ENCODE measurements at places on chromosomes 16 and 17.
A peak's percentile ranks its signal among the peaks of the same experiment; 100 is the strongest.

GRCh38 chr17:19263641-19264051, 26.5 kb downstream of the EPN2 start:
- no peak overlapping the region for H3K4me3 ChIP-seq
- peaks cover 5% of the 10 kb centered on the region for H3K27me3 ChIP-seq
- peaks cover 22% of the 10 kb centered on the region for H3K4me1 ChIP-seq
- H3K36me3 ChIP-seq: no peaks in the 10 kb centered on the region

GRCh38 chr17:79597996-79598895, 12.6 kb downstream of the RBFOX3 start:
- H3K4me3 ChIP-seq: no peak overlapping the region
- no peaks in the 10 kb centered on the region for H3K4me1 ChIP-seq
- no peaks in the 10 kb centered on the region for H3K36me3 ChIP-seq

DNA sequence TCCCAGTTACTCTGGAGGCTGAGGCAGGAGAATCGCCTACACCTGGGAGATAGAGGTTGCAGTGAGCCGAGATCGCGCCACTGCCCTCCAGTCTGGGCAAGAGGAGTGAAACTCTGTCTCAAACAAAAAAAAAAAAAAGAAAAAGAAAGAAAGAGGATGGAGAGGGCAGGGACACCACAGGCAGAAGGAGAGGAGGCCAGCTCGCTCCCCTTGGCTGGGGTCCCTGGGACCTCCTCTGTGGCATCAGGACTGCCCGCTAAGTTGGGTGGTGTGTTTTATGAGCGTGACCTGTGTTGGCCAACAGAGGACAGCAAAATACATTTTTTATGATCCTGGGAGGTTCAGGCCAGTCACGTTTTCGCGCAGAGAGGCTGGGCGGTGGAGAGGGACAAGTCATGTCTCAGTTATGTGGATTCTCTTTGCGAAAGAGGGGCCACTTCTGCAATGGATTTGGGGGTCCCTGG, 229.6 kb downstream of the MRTFB start:
- peak; percentile 59 for DNase-seq
- no peak overlapping the region for H3K27ac ChIP-seq
- peak overlapping the region; percentile 55 for H3K4me3 ChIP-seq
- H3K4me1 ChIP-seq: peaks cover 8% of the 10 kb centered on the region
- H3K27me3 ChIP-seq: peaks cover 10% of the 10 kb centered on the region

DNA sequence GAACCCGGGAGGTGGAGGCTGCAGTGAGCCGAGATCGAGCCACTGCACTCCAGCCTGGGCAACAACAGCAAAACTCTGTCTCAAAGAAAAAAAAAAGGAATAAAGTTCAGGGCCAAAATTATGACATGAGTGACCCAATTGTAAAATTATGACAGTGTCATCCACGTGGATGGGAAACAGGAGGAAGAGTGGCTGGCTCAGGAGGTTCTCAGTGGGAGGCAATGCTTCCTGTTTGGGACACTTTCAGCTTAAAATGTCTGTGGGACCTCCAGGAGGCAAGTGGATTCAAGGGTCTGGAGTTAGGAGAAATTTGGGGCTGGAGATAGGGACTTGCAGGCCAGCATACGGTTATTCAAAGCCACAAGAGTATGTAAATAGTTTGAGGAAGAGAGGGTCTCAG, 8.0 kb upstream of the STX4 start:
- no peak overlapping the region for H3K27ac ChIP-seq
- no peak for DNase-seq
- no peaks in the 10 kb centered on the region for H3K27me3 ChIP-seq

DNA sequence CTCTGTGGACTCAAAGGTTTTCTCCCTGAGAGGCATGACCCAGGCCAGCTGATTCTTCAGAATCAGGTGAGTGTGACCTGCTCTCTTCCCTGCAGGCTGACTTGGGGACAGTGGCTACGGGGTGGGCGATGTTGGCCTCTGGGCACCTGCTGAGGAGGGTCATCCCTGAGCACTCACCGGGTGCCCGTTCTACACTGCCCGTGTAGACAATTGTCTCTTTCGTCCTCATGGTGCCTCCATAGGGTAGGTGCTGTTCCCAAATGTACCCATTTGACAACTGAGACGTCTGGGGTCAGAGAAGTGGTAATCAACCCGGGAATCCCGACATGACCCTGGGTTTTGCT, 74.8 kb downstream of the GOSR1 start:
- no peaks in the 10 kb centered on the region for H3K27me3 ChIP-seq
- no peaks in the 10 kb centered on the region for H3K36me3 ChIP-seq
- no peak for DNase-seq
- no peak overlapping the region for H3K27ac ChIP-seq

DNA sequence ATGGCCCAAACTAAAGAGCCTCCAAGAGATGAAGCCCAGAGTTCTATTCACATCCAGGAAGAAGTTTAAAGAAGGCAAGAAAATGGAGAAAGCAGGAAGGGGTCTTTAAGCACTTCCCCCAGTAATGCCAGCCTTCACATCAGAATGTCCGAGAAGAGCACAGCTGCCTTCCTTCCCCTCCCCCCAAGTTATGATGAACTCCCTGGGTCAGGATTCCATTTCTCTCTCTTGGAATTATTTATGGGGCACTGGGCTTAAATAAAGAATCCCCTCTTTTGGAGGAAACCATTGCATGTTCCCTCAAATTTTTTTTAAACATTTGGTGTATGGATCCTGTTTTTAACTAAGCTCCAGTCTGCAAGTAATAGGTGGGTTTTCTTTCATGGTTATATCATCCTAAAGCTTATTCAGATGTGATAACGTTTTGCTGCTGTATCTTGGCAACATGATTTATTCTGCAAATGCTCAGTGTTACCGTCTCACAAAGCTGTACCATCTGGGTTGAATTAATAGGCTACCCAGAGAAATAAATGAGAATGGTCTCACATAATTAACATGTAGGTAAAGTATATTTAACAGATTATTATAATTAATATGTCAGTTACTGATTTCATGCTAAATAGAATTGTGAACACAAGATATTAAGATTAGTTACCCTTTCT, 160.9 kb upstream of the TOX3 start:
- no peak overlapping the region for H3K4me3 ChIP-seq
- H3K27ac ChIP-seq: no peak overlapping the region
- H3K27me3 ChIP-seq: no peaks in the 10 kb centered on the region
- no peaks in the 10 kb centered on the region for H3K36me3 ChIP-seq
- H3K4me1 ChIP-seq: no peaks in the 10 kb centered on the region

DNA sequence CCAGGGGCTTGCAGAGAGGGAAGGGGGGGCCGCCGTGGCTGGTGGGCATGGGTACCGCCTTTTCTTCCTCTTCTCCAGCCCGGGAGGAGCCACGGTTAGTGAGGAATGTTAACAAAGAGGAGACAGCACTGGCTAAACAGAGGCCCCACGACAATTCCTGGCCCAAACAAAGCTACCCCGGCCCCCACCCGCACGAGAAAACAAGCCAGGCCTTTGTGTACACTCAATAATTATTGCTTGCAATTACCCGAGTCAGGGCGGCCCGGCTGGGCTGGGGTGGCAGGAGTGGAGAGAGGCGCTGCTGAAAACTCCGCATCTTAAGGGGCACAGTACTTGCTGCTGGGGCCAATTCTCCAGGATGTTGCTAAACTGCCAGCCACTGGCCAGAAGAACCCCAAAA, 56.4 kb downstream of the IRX5 start:
- H3K4me3 ChIP-seq: no peak overlapping the region
- no peaks in the 10 kb centered on the region for H3K36me3 ChIP-seq

- H3K27me3 ChIP-seq: no peaks in the 10 kb centered on the region
- H3K4me3 ChIP-seq: no peak overlapping the region
- DNase-seq: peak; percentile 37
Measured at GRCh38 chr16:84730406-84731106, 30.8 kb downstream of the USP10 start.

- H3K27ac ChIP-seq: no peak overlapping the region
- peaks cover 33% of the 10 kb centered on the region for H3K27me3 ChIP-seq
- no peaks in the 10 kb centered on the region for H3K4me1 ChIP-seq
- no peak for DNase-seq
Measured at GRCh38 chr16:88937206-88937621, 39.8 kb downstream of the CBFA2T3 start.

- H3K36me3 ChIP-seq: no peaks in the 10 kb centered on the region
- no peaks in the 10 kb centered on the region for H3K27me3 ChIP-seq
- no peaks in the 10 kb centered on the region for H3K4me1 ChIP-seq
Measured at GRCh38 chr17:81419886-81420768, 24.9 kb downstream of the BAHCC1 start.

DNA sequence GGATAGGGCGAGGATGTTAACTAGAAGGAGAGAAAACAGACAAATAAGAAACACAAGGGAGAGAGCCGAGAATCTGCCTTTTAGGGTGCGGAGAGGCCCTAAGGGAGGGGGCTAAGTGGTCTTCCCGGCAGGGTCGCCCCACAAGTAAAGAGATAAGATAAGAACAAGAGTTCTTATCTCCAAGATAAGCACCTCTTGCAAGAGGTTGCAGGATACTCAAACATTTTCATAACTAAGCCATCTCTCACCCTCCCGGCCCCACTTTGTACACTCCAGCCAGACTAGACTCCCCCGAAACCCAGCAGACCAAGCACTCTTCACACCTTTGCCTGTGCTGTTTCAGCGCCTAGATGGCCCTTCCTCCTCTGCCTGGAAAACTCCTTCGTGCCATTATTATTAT, 14.3 kb downstream of the ZNF319 start:
- peaks cover 8% of the 10 kb centered on the region for H3K4me1 ChIP-seq
- peak overlapping the region; percentile 7 for H3K4me3 ChIP-seq
- H3K36me3 ChIP-seq: no peaks in the 10 kb centered on the region
- no peak overlapping the region for H3K27ac ChIP-seq

- H3K36me3 ChIP-seq: peaks cover 4% of the 10 kb centered on the region
- no peak overlapping the region for H3K4me3 ChIP-seq
- no peak overlapping the region for H3K27ac ChIP-seq
- H3K4me1 ChIP-seq: no peaks in the 10 kb centered on the region
- DNase-seq: no peak
Measured at GRCh38 chr17:8503368-8503767, 67.7 kb downstream of the NDEL1 start.

DNA sequence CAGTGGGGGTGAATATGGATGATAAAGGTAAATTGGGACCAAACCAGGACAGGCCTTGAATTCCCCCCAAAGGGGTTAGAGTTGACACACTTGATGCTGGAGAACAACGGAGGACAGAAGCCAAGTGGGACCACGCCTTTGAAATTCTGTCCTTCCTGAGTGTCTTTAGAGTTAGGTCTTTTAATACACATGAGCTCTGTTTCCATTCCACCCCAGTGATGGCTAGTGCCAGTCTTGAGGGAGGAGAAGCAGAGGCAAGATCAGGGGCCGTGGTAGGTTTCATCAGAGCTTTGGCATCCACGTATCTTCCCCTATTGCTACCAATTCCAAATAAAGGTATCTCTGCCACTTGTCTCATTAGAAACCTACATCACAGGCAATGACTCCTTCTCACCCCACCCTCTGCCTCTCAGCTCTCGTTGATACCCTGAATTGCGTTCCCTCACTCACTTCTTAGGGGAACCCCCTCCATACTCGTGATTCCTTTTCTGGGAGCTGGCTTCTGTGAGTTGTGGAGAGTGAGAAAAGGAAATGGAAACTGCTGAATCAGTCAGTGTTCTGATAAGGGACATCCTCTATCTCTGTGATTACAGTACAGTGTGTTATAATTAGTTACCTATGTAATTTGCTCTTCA, 2.4 kb upstream of the CCL3L1 start:
- H3K4me1 ChIP-seq: peaks cover 13% of the 10 kb centered on the region
- no peak overlapping the region for H3K4me3 ChIP-seq

- no peak overlapping the region for H3K27ac ChIP-seq
- H3K27me3 ChIP-seq: peaks cover 37% of the 10 kb centered on the region
- DNase-seq: peak; percentile 31
- no peak overlapping the region for H3K4me3 ChIP-seq
Measured at GRCh38 chr17:79607940-79608623, 2.8 kb downstream of the RBFOX3 start.

- H3K36me3 ChIP-seq: peaks cover 27% of the 10 kb centered on the region
- peak; percentile 72 for DNase-seq
- H3K27ac ChIP-seq: peak overlapping the region; percentile 95
- peak overlapping the region; percentile 95 for H3K4me3 ChIP-seq
Measured at GRCh38 chr16:30381291-30382041, 895 bp downstream of the SEPTIN1 start.

DNA sequence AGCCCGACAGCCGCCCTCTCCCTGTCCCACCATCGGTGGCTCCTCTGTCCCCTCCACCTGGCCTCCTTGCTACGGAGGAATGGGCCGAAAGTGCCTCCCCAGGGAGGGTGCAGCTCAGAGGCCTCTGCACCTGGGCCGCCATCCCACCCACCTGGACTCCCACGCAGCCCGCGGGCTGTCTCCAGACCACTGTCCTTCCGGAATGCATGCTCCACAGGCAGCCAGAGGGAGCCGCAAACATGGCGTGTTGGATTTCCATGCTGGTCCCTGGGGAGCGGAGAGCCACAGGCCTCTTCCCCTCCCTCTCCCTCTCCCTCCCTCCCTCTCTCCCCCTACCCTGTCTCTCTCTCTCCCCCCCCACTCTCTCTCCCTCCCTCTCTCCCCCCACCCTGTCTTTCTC, 3.0 kb downstream of the SSTR5 start:
- H3K4me3 ChIP-seq: no peak overlapping the region
- H3K36me3 ChIP-seq: no peaks in the 10 kb centered on the region
- H3K4me1 ChIP-seq: no peaks in the 10 kb centered on the region
- H3K27ac ChIP-seq: no peak overlapping the region

- peaks cover 21% of the 10 kb centered on the region for H3K36me3 ChIP-seq
- no peak overlapping the region for H3K27ac ChIP-seq
- DNase-seq: no peak
- no peaks in the 10 kb centered on the region for H3K27me3 ChIP-seq
- no peak overlapping the region for H3K4me3 ChIP-seq
Measured at GRCh38 chr16:74485916-74486315, 64.6 kb upstream of the CLEC18B start.

DNA sequence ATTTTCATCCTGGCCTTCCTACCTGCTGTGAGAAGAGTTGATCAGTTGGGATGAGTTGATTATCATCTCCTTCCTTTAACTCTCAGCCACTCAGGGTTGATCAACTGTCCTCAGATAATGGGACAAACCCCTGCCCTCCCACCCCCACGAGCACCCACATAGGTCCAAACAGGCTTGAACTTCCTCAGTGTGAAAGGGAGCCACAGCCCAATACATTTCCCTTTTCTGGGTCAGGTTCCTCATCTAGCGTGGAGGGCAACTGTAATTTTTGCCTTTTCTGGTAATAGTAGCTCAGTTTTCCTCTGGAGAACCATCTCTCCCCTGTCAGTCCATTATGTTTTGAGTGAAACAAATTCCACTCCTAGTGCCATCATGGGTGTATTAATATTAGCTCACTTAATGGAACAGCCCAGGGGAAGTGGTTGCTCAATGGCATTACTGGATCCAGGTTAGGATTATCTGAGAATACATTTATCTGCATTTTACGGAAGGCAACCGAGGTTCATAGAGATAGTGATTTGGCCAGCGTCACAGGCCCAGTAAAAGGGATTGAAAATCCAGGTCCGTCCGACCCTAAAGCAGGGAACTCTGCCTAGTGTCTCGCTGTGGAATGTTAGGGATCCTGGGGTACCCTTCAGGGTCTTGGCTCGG, 476 bp upstream of the LPCAT2 start:
- H3K27ac ChIP-seq: no peak overlapping the region
- peaks cover 6% of the 10 kb centered on the region for H3K36me3 ChIP-seq
- peaks cover 5% of the 10 kb centered on the region for H3K4me1 ChIP-seq
- no peak for DNase-seq
- H3K27me3 ChIP-seq: peaks cover 42% of the 10 kb centered on the region
- H3K4me3 ChIP-seq: no peak overlapping the region

Data from activated CD4-positive, alpha-beta memory T cell treated with anti-CD3 and anti-CD28 coated beads for 36 hours (primary cell).